ENCODE measurements at places on chromosomes 6 and 20.

DNA sequence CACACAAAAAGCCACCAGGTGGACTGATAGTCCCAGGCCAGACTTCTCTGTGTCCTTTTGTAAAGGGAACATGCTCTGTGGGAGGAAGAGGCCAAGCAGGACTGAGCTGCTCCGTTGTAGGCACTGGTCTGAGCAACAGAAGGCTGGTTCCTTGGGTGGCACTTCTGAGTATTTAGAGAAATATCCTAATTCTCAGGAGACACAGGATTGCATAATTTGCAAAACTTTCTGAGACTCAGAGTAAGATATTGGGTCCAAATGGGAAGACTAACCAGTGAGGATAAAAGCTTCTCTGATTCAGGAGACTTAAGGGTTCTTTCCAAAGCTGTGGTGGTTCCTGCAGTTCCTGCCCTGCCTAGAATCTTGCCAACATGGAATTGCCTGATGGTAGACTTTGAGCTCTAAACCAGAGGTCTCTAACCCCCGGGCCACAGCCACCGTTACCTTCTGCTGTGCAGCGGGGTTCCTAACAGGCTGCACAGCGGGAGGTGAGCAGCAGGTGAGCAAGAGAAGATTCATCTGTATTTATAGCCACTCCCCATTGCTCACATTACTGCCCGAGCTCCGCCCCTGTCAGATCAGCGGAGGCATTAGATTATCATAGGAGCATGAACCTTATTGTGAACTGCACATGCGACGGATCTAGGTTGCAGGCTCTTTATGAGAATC is 107.0 kb downstream of the OLIG3 start:
- peaks cover 46% of the 10 kb centered on the region for H3K27me3 ChIP-seq
- no peak for DNase-seq
- no peaks in the 10 kb centered on the region for H3K36me3 ChIP-seq
- no peak overlapping the region for H3K27ac ChIP-seq
- no peaks in the 10 kb centered on the region for H3K4me1 ChIP-seq

DNA sequence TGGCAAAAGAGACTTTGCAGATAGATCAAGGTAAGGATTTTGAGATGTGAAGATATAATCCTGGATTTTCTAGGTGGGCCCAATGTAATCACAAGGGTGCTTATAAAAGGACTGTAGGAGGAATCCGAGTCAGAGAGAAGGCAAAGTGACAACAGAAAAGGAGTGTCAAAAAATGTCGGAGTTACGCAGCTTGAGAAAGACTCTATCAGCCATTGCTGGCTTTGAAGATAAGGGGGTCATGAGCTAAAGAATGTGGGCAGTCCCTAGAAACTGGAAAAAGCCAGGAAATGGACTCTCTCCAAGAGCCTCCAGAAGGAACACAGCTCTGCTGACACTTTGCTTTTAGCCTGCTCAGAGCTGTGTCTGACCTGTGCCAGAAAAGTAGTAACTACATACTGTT is 8.7 kb upstream of the RWDD1 start:
- H3K4me1 ChIP-seq = no peaks in the 10 kb centered on the region
- H3K27me3 ChIP-seq = no peaks in the 10 kb centered on the region
- DNase-seq = no peak
- no peak overlapping the region for H3K27ac ChIP-seq

- no peak overlapping the region for H3K4me3 ChIP-seq
- H3K36me3 ChIP-seq = no peaks in the 10 kb centered on the region
- no peak overlapping the region for H3K27ac ChIP-seq
- DNase-seq = no peak
These were observed 43.9 kb upstream of the EEF1A1 start for GRCh38 chr6:73564578-73565345.

DNA sequence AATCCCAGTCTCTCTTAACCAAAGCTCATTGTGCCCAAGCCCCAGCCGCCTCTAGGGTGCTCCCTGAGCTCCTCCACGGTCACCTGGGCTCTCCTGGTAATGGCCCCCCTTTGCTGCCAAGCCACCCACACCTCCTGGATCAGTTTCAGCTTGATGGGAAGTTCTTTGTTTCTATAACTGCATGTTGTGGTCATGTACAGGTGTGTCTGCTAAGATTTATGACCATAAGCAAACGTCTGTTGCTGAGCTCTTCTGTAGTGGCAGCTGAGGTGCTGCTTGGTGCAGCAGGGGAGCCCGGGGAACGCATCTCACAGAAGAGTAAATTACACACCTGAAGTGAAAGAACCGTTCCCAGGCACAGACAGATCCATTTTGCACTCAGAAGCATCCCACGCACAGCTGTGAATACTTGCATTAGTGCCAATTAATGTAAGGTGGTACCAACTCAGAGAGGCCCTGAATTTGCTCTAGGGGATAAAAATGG is 194.6 kb upstream of the ARID1B start:
- DNase-seq = no peak
- no peaks in the 10 kb centered on the region for H3K27me3 ChIP-seq
- H3K27ac ChIP-seq = no peak overlapping the region
- H3K36me3 ChIP-seq = no peaks in the 10 kb centered on the region

- no peaks in the 10 kb centered on the region for H3K27me3 ChIP-seq
- H3K4me1 ChIP-seq = no peaks in the 10 kb centered on the region
- DNase-seq = no peak
- H3K4me3 ChIP-seq = no peak overlapping the region
These were observed 74.7 kb downstream of the CD83 start for GRCh38 chr6:14192216-14192788.

GRCh38 chr20:60870040-60870439 is 382.0 kb upstream of the CDH4 start:
- no peaks in the 10 kb centered on the region for H3K4me1 ChIP-seq
- no peaks in the 10 kb centered on the region for H3K36me3 ChIP-seq
- no peak overlapping the region for H3K4me3 ChIP-seq
- no peaks in the 10 kb centered on the region for H3K27me3 ChIP-seq

GRCh38 chr6:64143101-64143500 is 507.5 kb downstream of the PHF3 start:
- no peaks in the 10 kb centered on the region for H3K36me3 ChIP-seq
- H3K4me1 ChIP-seq = no peaks in the 10 kb centered on the region
- H3K27me3 ChIP-seq = no peaks in the 10 kb centered on the region
- H3K4me3 ChIP-seq = no peak overlapping the region
- no peak overlapping the region for H3K27ac ChIP-seq
- DNase-seq = no peak

GRCh38 chr20:21315138-21315537 is 12.0 kb downstream of the XRN2 start:
- H3K36me3 ChIP-seq = no peaks in the 10 kb centered on the region
- no peaks in the 10 kb centered on the region for H3K27me3 ChIP-seq
- H3K4me1 ChIP-seq = no peaks in the 10 kb centered on the region
- H3K27ac ChIP-seq = no peak overlapping the region

- peaks cover 5% of the 10 kb centered on the region for H3K4me1 ChIP-seq
- no peak for DNase-seq
- no peak overlapping the region for H3K4me3 ChIP-seq
- H3K36me3 ChIP-seq = no peaks in the 10 kb centered on the region
These were observed 155.0 kb upstream of the ARID1B start for GRCh38 chr6:156622185-156622584.

DNA sequence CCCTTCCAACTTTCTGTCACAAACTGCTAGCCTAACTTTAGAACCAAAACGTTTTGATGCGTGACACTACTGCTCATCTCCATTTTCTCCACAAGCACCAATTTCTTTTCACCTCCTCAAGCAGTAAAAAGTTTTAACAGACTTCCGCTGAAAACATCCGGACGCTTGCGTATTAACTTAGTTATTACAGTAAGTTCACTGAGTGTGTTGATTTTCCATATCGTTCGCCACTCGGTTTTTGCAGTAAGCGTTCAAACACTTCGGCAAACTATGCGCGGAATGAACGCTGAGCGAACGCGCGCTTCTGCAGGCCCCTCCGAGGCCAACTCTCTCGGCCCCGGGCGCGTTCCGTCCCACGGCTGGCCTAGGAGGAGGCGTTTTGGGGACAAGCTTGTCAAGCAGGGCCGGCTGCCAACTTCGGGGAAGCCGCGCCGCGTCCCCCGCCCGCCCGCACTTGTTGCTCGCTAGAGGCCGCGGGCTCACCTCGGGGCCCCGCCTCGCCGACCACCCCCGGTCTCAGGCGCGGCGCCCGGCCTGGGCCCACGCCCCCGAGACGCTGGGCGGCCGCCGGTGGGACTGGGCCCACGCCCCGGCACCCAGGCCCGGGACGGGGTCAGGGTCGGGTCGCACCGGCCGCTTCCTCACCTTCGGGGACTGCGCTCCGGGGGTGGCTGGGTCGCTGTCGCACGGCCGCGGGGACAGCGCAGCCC is 945 bp downstream of the PHF10 start:
- H3K27me3 ChIP-seq = no peaks in the 10 kb centered on the region
- H3K36me3 ChIP-seq = no peaks in the 10 kb centered on the region
- peak; percentile 71 for DNase-seq
- peak overlapping the region; percentile 78 for H3K4me3 ChIP-seq

- H3K36me3 ChIP-seq = no peaks in the 10 kb centered on the region
- DNase-seq = no peak
- H3K4me3 ChIP-seq = no peak overlapping the region
- no peak overlapping the region for H3K27ac ChIP-seq
- H3K4me1 ChIP-seq = peaks cover 8% of the 10 kb centered on the region
These were observed 60.2 kb downstream of the TFAP2C start for GRCh38 chr20:56689318-56689717.

GRCh38 chr20:20492521-20493332 is 124.8 kb downstream of the INSM1 start:
- H3K27ac ChIP-seq = peak overlapping the region; percentile 38
- H3K4me1 ChIP-seq = peaks cover 16% of the 10 kb centered on the region
- H3K27me3 ChIP-seq = no peaks in the 10 kb centered on the region
- DNase-seq = no peak

GRCh38 chr6:25512560-25512959 is 139.5 kb upstream of the SCGN start:
- no peaks in the 10 kb centered on the region for H3K36me3 ChIP-seq
- no peak for DNase-seq
- H3K27ac ChIP-seq = no peak overlapping the region
- no peak overlapping the region for H3K4me3 ChIP-seq

GRCh38 chr6:15246217-15246665 is 372 bp downstream of the JARID2 start:
- H3K36me3 ChIP-seq = 0 out of 2 replicates have a peak, but pooled peaks cover 3% of the 10 kb centered on the region
- no peak for DNase-seq
- H3K4me3 ChIP-seq = peak overlapping the region; percentile 97

DNA sequence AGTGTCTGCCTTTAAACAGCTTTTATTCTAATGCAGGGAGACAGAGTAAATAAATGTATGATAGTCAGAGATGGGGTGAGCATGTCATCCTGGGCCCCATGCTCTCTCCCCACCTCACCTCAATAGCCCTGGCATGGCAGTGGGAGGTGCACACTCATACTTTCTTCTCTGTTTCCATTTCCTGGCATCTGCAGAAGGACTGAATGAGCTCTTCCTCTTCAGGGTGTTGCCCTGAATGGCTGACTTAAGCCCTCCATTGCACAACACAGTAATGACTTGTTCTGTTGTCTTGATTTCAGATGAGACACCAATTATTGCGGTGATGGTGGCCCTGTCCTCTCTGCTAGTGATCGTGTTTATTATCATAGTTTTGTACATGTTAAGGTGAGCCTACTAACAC is 57.0 kb upstream of the GNRH2 start:
- H3K4me3 ChIP-seq = no peak overlapping the region
- peaks cover 35% of the 10 kb centered on the region for H3K36me3 ChIP-seq
- no peak for DNase-seq
- H3K27me3 ChIP-seq = no peaks in the 10 kb centered on the region

Data from H1 (cell line).